Activated B cell treated with CpG ODN at 0.5 μM for 24 hours (primary cell): ENCODE measurements at places on chromosomes 1 and 21. TPM values are rescaled to one million over a fixed set of nuclear protein-coding genes. Genes with fewer than 3 reads are reported as not detected.

DNA sequence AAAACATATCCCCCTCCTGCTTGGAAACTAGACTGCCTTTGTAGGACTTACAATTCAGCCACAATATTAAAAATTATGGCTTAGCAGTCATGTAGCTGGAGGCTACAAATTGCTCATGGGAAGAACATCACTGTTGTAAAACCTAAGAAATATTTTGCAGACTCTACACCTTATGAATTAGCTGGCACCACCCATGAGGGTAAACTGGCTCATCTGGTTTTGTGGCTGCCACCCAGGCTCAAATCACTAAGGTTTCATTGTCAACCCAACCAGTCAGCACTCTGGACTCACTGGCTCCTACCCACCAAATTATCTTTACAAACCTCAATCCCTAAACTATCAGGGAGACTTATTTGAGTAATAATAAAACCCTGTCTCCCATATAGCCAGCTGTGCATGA is 100.7 kb upstream of the OLFM3 start:
- no peaks in the 10 kb centered on the region for H3K27me3 ChIP-seq
- DNase-seq, result no peak
- H3K27ac ChIP-seq, result no peak overlapping the region
- no peak overlapping the region for H3K4me3 ChIP-seq

AIM2 gene
- total RNA-seq, result 46.5 and 53.3 TPM in 2 replicates

DNA sequence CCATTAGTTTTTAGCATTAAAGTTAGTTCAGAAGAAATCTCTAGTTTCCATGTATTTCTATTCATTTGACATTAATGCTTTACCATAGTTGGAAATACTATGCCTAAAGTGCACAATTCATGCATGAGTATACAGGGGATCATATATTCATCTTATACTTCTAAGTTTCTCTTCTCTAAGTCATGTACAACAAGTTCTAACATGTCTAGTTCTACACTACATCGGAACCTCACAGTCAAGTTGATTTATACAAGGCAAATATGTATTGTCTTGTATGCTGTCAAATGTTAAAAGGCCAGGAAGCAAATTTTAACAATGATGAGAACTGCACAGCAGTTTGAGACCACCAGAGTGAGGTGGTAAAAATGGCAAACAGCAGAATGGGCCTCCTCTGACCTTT is 22.9 kb upstream of the MOB3C start:
- H3K4me1 ChIP-seq, result no peaks in the 10 kb centered on the region
- no peak for DNase-seq
- H3K36me3 ChIP-seq, result peaks cover 48% of the 10 kb centered on the region
- no peaks in the 10 kb centered on the region for H3K27me3 ChIP-seq
- no peak overlapping the region for H3K27ac ChIP-seq
- H3K4me3 ChIP-seq, result no peak overlapping the region

DNA sequence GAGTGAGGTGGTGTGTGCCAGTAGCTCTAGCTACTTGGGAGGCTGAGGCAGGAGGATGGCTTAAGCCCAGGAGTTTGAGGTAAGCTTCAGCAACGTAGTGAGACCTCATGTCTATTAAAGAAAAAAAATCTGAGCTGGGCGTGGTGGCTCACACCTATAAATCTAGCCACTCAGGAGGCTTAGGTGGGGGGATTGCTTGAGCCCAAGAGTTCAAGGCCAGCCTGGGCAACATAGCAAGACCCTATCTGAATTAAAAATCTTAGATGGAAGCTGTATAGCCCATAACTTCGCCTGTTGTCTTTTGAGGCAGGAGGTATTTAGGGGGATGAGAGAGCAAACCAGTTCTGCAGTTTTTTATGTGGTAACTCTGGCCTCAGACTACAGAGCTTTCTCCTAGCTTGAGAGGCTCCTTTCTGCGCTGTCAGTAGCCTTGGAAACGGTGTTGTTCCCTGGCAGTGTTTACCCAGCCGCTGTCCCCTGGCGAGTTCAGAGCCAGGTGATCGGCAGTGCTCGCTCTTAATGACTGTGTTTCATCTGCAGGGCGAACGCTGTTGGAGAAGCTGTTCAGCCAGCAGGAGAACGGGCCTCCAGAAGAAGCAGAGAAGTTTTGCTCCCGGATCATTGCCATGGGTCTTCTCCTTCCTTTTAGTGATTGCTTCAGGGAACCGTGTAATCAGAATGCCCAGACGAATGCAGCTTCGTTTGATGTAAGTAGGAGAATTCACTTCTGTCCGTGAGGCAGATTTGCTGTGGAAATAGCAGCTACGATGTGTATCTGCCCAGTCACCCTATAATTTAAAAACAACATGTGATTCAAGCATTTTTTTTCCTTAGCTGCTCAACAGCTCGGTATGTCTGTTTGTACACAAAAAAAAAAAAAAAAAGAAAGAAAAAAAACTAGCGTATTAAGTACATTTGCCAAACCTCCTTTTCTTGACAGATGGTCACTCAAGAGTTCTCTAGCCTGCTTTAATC is 31.2 kb downstream of the FMN2 start:
- H3K36me3 ChIP-seq, result no peaks in the 10 kb centered on the region
- H3K4me3 ChIP-seq, result no peak overlapping the region

- peaks cover 83% of the 10 kb centered on the region for H3K36me3 ChIP-seq
- H3K27me3 ChIP-seq, result no peaks in the 10 kb centered on the region
- no peak overlapping the region for H3K27ac ChIP-seq
- H3K4me1 ChIP-seq, result no peaks in the 10 kb centered on the region
These were observed 49.4 kb downstream of the TMCO4 start for GRCh38 chr1:19750101-19750881.

CTH gene
- total RNA-seq, result 4.3 TPM in 2 replicates

- H3K27ac ChIP-seq, result no peak overlapping the region
- H3K36me3 ChIP-seq, result no peaks in the 10 kb centered on the region
- H3K4me3 ChIP-seq, result no peak overlapping the region
- no peak for DNase-seq
These were observed 199.2 kb upstream of the ST6GALNAC5 start for GRCh38 chr1:76668046-76668445.

LEFTY2 gene
- not detected in 2 replicates for total RNA-seq

- peaks cover 2% of the 10 kb centered on the region for H3K27me3 ChIP-seq
- no peak overlapping the region for H3K4me3 ChIP-seq
These were observed 25.7 kb downstream of the RAB7B start for GRCh38 chr1:205977402-205978014.

GRCh38 chr1:205285381-205286101 is 36.0 kb downstream of the NUAK2 start:
- no peaks in the 10 kb centered on the region for H3K27me3 ChIP-seq
- peak overlapping the region; percentile 67 for H3K4me3 ChIP-seq
- peaks cover 1% of the 10 kb centered on the region for H3K36me3 ChIP-seq

CTSS gene
- 162 and 165 TPM in 2 replicates for total RNA-seq

GRCh38 chr1:7572654-7573152 is 198.4 kb upstream of the VAMP3 start:
- H3K27ac ChIP-seq, result no peak overlapping the region
- no peak overlapping the region for H3K4me3 ChIP-seq
- no peak for DNase-seq
- no peaks in the 10 kb centered on the region for H3K36me3 ChIP-seq
- H3K4me1 ChIP-seq, result no peaks in the 10 kb centered on the region

DNA sequence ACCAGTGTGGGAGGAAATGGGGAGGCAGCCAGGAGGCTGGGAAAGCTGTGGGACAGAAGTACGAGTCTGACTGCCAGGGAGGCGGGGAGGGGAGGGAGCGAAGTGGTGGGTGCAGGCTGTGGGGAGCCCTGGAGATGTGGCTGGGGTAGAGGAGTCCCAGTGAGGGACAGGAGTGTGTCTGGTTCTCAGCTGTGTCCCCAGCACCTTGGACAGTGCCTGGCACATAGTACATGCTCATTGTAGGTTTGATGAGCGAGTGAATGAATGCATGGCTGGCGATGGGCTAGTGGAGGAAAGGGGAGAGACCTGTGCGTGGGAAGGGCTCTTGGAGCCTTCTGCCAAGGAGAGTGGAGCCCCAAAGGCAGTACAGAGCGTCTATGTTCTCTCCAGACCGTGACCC is 104.1 kb downstream of the SIK1 start:
- no peak overlapping the region for H3K4me3 ChIP-seq
- DNase-seq, result no peak
- peaks cover 30% of the 10 kb centered on the region for H3K4me1 ChIP-seq
- H3K27ac ChIP-seq, result no peak overlapping the region
- H3K36me3 ChIP-seq, result no peaks in the 10 kb centered on the region

REG4 gene
- not detected in 2 replicates for total RNA-seq

DTL gene
- 4.2 and 5.0 TPM in 2 replicates for total RNA-seq

- H3K36me3 ChIP-seq, result no peaks in the 10 kb centered on the region
- H3K4me1 ChIP-seq, result no peaks in the 10 kb centered on the region
- H3K27me3 ChIP-seq, result no peaks in the 10 kb centered on the region
- no peak overlapping the region for H3K4me3 ChIP-seq
- DNase-seq, result no peak
These were observed 320.2 kb upstream of the NFIA start for GRCh38 chr1:60762176-60762575.

GRCh38 chr21:20685475-20685874 is 312.7 kb upstream of the NCAM2 start:
- no peak for DNase-seq
- no peaks in the 10 kb centered on the region for H3K4me1 ChIP-seq
- no peak overlapping the region for H3K27ac ChIP-seq
- no peak overlapping the region for H3K4me3 ChIP-seq
- no peaks in the 10 kb centered on the region for H3K36me3 ChIP-seq

CFAP74 gene
- total RNA-seq, result not detected in 2 replicates

APOBEC4 gene
- total RNA-seq, result not detected in 2 replicates
